ENCODE measurements at places on chromosomes 2 and 18.

GRCh38 chr18:79947881-79948610 is 3.4 kb downstream of the SLC66A2 start:
- no peak for DNase-seq

- DNase-seq: no peak
Measured at GRCh38 chr18:8603663-8604520, 5.3 kb upstream of the RAB12 start.

- DNase-seq: no peak
Measured at GRCh38 chr2:68709421-68709911, 25.1 kb upstream of the ARHGAP25 start.

DNA sequence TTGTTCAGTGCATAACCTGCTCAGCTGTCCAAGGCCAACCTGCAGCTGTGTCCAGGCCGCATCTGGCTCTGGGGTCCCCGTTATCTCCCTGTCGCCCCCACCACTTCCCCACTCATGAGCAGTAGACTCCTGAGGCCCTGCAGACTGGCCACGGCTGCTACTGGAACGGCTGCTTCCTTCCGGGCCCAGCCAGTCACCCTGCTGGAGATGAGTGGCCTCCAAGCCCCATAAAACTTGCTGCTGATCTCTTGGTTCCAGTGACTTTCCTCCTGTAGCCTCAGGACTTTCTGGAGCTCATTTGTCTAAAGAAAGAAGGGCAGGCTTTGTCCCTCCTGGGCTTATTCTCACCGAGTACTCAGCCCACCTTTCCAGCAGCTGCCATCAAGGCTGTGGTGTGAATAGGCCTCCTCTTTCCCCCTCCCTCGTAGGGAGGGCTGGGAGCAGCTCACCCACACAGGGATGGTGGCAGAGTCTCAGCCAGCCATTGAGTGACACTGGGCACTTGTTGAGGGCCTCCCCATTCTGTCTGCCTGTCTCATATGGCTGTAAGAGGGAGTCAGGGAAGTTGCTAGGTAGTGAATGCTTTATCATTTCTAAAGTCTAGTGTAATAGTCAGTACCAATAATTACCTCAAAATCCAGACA is 257.3 kb downstream of the MYCN start:
- DNase-seq: no peak

GRCh38 chr2:29033656-29034055 is 40.7 kb downstream of the PCARE start:
- no peak for DNase-seq

- DNase-seq: no peak
Measured at GRCh38 chr2:168661863-168662256, 140.6 kb upstream of the NOSTRIN start.

- no peak for DNase-seq
Measured at GRCh38 chr2:27752551-27753237, 18.8 kb upstream of the MRPL33 start.

DNA sequence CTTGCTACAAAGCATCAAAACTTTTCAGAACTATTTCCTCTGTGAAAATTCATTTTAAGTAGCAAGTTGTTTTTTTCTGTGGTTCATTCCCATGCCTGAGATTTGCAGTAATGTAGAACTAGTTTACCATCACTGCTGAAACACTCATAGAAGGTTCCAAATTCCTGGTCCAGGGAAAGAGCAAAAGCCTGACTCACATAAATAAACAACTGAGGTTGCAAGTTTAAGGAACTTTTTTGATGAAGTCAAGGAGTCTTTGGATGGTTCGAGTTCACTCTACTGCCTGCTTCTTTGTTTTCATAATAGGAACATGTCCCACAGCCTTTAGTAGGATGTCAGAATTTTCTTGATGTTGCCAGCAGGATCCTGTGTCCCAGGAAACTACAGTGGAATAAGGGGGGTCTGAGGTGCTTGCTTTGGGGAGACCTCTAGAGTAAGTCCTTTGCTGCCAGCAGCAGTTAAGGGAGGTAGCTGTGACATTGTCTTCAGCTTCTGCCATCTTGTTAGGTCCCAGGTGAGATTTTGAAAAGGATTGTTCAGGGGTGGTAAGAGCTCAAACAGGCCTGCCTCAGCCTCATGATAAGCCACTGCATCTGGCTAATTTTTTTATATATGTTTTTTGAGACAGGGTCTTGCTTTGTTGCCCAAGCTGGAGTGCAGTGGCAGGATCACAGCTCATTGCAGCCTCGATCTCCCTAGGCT is 43.9 kb downstream of the ACSL3 start:
- no peak for DNase-seq

DNA sequence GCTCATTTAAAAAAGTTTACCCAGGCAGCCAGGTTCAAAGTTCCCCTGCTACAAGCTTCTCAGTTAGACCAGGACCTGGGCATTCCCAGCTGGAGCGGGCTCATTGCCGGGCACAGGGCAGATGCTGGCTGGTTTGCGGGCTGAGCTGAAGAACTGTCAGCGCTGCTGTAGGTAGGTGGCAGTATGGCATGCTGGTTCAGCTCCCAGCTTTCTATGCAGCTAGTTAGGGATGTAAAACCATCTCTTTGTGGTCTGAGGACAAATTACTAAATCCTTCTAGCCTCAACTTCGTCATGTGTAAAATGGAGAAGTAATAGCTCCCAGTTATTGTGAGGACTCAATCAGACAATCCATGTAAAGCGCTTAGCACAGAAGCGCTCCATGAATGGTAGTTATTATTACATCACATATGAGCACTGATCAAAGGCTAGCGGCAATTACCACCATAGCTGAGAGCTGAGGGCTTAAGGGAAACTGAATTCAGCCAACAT is 2.4 kb upstream of the LDLRAD4 start:
- no peak for DNase-seq

DNA sequence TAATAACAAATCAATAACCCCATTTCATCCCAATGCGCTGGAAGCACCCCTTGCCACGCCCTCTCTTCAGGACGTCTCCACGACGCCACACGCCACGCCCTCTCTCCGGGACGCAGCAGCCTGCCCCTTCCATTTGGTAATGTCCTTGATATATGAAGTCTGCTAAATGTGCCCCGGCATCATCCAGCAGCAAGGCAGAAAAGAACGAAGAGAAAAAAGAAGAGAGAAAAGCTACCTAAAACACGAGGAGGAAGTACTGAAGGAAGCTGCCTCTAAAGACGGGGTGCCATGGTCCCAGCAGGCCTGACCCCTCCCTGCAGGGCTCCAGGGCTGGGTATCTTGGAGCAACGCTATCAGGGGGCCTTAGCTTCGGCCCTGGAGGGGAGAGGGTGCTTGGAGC is 41.8 kb downstream of the CNGA3 start:
- DNase-seq: no peak

DNA sequence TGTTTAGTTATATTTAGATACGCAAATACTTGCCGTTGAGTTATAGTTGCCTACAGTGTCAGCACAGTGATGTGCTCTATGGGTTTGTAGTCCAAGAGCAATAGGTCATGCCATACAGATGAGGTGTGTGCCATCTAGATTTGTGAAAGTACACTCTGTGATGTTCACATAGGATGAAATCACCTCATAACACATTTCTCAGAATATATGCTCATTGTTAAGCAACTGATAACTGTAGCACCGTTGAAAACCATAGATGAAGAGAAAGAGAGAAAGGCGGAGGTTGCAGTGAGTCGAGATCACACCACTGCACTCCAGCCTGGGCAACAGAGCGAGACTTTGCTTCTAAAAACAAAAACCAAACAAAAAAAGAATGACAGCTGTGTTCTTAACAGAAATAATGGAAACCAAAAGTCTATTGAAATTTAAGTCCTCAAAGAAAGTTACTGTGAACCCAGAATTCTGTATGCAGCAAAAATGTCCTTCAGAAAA is 9.5 kb downstream of the DGKD start:
- DNase-seq: no peak

- DNase-seq: no peak
Measured at GRCh38 chr2:176544557-176544956, 275.3 kb downstream of the MTX2 start.

- DNase-seq: no peak
Measured at GRCh38 chr2:1678609-1679008, 65.7 kb downstream of the PXDN start.

DNA sequence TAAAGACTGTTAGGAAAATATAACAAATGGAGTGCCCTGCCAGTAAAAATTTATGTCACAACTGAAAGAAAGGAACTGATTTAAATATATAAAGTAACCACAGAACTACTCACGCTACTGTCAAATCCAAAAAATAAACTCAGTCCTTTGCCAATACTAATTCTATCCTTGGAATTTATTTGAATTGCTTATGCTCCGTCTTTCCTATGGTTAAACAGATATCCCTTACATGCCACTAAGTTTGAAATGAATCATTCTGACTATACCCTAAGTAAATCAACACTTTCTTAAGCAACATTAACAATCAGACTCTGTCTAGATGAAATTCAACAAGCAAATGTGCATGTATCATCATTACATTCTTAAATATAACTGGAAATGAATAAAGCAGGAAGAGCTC is 9.8 kb downstream of the HNRNPLL start:
- DNase-seq: no peak

GRCh38 chr2:28185891-28186290 is 206.8 kb upstream of the FOSL2 start:
- no peak for DNase-seq

GRCh38 chr2:164847291-164847690 is 5.7 kb upstream of the COBLL1 start:
- no peak for DNase-seq

GRCh38 chr18:3903337-3903736 is 453.4 kb downstream of the TGIF1 start:
- DNase-seq: no peak

- DNase-seq: no peak
Measured at GRCh38 chr2:240959214-240959940, 39.0 kb upstream of the SNED1 start.

DNA sequence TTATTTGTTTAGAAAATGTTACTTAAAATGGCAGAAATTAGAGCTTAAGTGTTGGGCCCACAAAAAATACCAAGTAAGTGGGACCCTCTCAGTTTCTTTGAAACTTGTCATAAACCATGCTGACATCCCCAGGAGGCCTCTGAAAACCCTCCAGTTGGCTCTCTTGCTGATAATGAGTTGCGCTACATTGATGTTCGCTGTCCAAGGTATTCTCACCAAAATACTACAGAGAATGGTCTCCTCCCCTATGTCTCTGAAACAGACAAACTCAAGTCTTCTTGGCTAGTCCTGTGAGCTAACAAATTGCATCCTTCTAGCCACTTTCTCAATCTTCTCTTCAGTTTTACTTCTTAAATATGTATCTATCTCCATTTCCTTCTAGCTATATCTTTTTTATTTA is 669.4 kb downstream of the IRS1 start:
- DNase-seq: no peak

- DNase-seq: no peak
Measured at GRCh38 chr18:55093295-55093694, 134.0 kb upstream of the CCDC68 start.

GRCh38 chr2:231590614-231591013 is 2.0 kb upstream of the TEX44 start:
- no peak for DNase-seq

GRCh38 chr2:22855761-22856184 is 529.2 kb upstream of the KLHL29 start:
- no peak for DNase-seq

DNA sequence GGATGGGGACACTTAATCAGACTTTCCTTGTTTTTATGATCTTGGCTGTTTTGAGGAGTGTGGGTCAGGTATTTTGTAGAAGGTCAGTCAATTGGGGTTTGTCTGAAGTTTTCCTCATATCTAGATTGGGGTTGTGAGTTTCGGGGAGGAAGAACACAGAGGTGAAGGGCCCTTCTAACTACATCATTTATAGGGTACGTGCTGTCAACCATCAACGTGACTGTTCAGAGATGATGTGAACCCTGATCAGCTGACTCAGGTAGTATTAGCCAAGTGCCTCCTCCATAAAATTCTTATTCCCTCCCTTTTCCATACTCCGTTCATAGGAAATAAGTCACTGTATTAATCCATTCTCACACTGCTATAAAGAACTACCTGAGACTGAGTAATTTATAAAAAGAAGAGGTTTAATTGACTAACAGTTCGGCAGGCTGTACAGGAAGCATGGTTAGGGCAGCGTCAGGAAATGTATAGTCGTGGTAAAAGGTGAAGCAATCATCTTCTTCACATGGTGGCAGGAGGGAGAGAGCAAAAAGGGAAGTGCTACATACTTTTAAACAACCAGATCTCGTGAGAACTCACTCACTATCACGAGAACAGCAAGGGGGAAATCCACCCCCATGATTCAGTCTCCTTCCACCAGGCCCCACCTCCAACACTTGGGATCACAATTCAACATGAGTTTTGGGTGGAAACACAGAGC is 547.1 kb upstream of the LINC00305 start:
- no peak for DNase-seq

DNA sequence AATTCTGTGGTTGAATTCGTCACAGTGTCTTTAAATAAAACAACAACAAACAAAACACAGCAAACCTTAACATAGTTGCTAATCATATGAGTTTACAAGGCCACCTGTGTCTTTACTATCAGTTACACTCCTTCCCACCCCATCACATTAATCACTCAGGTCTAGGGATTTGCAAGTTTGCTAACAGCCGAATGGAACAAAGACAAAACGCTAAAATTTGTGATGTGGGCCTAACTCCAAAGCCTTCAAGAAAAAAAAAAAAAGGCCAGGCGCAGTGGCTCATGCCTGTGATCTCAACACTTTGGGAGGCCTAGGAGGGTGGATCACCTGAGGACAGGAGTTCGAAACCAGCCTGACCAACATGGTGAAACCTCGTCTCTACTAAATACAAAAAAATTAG is 566 bp upstream of the POLI start:
- no peak for DNase-seq

DNA sequence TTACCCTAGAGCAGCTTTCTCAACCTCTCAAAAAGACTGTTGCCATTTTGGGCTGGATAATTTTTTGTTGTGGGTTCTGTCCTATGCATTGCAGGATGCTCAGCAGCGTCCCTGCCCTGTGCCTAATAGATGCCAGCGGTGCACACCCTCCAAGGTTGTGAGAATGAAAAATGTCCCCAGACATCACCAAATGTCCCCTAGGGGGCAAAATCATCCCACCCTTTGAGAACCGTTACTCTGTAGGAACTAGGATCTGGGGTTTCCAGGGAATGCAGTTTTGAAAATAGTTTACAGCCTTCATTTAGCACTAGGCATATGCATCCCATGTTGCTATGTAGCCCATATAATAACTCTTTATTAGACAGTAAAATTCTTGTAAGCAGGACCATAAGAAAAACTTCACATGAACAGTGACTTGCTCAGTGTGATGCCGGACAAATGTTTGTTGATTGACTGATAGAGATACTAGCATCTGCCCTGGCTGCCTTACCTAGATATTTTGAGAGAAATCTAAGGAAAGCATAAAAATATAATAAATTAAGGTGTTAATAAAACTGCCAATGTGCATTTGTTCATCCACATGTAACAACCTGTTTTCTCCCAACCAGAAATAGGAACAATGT is 79.2 kb upstream of the EPC2 start:
- DNase-seq: no peak

GRCh38 chr2:70962211-70962884 is 16.1 kb upstream of the ANKRD53 start:
- no peak for DNase-seq

DNA sequence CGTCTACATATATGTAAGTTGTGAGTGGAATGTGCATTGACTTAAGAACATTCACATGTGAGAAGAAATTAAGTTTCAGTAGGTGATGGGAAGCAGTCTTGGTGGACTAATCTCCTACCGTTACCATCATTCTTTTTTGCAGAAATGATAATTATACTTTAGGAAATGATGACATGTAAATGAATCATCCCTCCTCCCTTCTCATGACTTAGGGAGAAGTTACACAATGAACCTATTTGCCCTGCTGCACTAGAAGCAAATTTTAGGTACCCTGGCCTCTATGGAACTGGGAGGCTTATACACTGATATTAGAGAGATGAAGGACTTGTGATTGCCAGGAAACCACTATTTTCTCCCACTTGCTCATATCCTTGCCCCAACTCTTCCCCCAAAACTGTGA is 214.2 kb downstream of the CALCRL start:
- no peak for DNase-seq

Data from T-helper 1 cell (primary cell).